T-helper 17 cell (primary cell): ENCODE measurements at places on chromosomes 7 and 10.
A peak's percentile ranks its signal among the peaks of the same experiment; 100 is the strongest.

DNA sequence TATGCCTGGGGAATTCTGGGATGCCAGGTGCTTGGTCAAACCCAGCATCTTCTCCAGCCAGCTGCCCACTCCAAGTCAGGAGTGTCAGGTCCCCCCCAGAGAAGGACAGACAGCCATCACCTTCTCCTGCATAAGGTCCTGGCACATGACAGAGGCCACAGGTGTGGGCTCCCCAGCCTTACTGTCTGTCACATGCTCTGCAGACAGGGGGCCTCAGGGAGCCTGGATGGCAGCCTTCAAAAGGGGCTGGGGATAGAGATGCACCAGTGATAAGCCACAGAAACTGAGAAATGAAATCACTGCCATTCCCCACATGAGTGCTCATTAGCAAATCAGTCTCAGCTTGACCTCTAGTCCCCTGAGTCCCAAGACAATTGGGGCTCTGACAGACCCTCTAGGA, 72.9 kb downstream of the PLXNA4 start:
- no peaks in the 10 kb centered on the region for H3K36me3 ChIP-seq
- H3K4me1 ChIP-seq = peaks cover 8% of the 10 kb centered on the region
- H3K27ac ChIP-seq = no peak overlapping the region
- no peak for DNase-seq

- H3K27me3 ChIP-seq = peaks cover 4% of the 10 kb centered on the region
- peak overlapping the region; percentile 25 for H3K4me3 ChIP-seq
- no peaks in the 10 kb centered on the region for H3K36me3 ChIP-seq
- peaks cover 19% of the 10 kb centered on the region for H3K4me1 ChIP-seq
These were observed 136.6 kb downstream of the PTPN20 start for GRCh38 chr10:47047577-47048525.

DNA sequence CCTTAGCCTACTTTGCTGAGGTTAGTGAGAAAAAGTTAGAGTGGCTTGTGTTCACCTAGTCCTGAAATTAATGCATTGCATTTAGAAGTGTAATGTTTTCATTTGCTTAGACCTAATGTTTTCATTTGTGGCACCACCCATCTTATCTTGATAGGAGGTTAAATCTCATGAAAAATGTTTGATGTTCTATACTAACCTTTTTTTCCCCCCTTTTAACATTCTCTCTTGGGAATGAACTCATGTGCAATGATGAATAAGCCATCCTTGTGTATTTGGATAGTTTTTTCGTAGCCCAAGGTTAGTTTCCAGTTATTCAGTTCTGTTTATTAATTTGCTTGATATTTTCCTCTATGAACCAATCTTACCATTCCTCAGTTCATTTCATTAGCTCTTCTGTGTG, 2.8 kb downstream of the FHIP2A start:
- peaks cover 32% of the 10 kb centered on the region for H3K4me1 ChIP-seq
- DNase-seq = no peak
- peak overlapping the region; percentile 93 for H3K4me3 ChIP-seq
- peak overlapping the region; percentile 71 for H3K27ac ChIP-seq

DNA sequence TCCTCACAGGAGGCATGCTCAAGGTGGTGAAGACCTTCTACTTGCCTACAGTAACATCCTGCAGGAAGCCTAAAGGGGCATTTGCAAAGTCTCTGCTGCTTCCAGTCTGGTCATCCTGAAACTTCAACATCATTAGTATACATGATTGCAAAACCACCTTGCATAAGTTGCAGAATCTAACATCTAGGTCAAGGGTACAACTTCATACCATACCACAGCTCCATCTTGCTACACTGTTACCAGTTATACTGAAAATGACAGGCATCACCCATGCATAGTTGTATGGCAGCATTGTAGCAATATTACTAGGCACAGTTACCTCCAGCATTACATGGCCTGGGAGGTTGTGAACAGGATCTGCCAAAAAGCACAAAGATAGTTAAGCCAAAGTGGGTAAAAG, 13.7 kb upstream of the MACROH2A2 start:
- H3K27ac ChIP-seq = no peak overlapping the region
- no peak overlapping the region for H3K4me3 ChIP-seq
- no peak for DNase-seq
- no peaks in the 10 kb centered on the region for H3K36me3 ChIP-seq

DNA sequence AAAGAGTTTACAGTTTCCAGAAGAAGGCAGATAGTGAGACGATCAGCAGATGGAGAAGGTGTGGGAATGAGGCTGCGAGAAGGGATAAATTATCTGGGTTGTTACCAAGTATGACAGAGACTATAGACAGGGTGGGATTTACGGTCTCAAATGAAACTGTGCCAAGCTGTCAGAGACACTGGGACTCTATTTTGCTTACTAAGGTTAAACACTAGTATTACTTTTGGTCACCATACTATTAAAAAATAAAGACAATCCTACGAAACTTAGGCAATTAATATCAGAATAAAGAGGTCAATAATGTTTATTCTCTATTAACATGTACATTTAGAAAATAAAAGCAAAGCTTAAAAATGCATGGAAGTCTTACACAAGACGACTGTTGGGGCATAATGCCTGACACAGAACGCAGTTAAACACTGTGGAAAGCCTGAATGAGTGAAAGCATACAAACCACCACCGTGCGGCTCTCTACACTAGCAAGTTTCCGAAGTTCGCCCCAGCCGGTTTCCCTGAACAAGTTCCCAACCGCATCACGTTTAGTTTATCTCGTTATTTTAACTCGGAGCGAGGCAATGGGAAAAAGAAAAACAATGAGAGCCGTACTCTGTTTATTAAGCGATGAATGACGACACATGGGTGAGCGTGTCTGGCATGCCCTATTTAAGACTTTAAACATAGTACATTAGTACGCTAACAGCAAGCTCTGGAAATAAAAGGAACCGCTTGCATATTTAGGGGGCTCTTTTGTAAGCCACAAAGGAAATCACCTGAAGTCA, 909 bp upstream of the CC2D2B start:
- H3K4me3 ChIP-seq = peak overlapping the region; percentile 95
- no peak for DNase-seq
- H3K27ac ChIP-seq = peak overlapping the region; percentile 91
- H3K4me1 ChIP-seq = peaks cover 23% of the 10 kb centered on the region

DNA sequence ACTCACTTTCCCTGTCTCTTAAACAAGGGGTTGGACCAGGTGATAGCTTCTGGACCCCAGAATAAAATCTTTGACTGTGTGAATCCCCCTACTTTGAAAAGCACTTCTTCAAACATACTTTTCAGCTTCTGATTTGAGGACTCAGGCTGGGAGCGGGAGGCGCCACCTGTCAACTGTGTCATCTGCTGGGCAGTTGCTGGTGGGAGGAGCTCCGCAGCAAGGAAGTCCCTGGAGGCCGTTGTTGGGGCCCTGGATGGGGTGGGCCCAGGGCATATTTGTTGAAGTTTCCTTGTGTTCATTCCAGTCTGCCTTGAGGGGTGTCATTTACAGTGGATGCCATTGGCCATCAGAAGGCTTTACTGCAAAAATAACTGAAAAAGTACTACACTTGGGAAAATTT, 197.7 kb downstream of the CCDC3 start:
- peaks cover 2% of the 10 kb centered on the region for H3K4me1 ChIP-seq
- no peak overlapping the region for H3K27ac ChIP-seq
- DNase-seq = no peak
- peaks cover 11% of the 10 kb centered on the region for H3K36me3 ChIP-seq

DNA sequence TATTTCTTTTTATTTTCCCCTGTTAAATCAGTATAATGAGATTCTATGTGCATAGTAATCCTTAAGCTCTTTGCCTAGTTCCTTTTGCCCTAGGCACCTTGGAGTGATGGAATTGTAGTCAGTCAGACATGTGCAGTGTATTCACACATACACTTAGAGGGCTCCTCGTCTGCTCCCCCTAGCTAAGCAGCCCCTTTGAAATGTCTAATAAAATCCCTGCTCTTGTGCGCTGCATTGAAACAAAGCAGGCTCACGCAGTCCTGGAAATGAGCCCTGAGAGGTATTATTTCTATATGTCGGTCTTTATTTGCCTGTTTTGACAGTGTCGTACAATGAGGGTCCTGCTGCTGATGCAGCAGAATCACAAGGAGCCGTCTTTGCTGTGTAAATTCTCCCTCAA, 258.7 kb downstream of the AUTS2 start:
- no peaks in the 10 kb centered on the region for H3K4me1 ChIP-seq
- no peak overlapping the region for H3K4me3 ChIP-seq
- no peaks in the 10 kb centered on the region for H3K36me3 ChIP-seq
- peaks cover 21% of the 10 kb centered on the region for H3K27me3 ChIP-seq
- DNase-seq = no peak

- H3K4me1 ChIP-seq = no peaks in the 10 kb centered on the region
- H3K36me3 ChIP-seq = no peaks in the 10 kb centered on the region
- DNase-seq = no peak
- H3K4me3 ChIP-seq = no peak overlapping the region
These were observed 95.4 kb downstream of the TES start for GRCh38 chr7:116305485-116306408.

GRCh38 chr10:117350909-117351308, 24.3 kb downstream of the PDZD8 start:
- DNase-seq = no peak
- H3K27me3 ChIP-seq = no peaks in the 10 kb centered on the region
- peak overlapping the region; percentile 57 for H3K27ac ChIP-seq

GRCh38 chr7:30119890-30120577, 14.8 kb upstream of the MTURN start:
- H3K4me3 ChIP-seq = no peak overlapping the region
- H3K27ac ChIP-seq = no peak overlapping the region
- DNase-seq = no peak
- H3K4me1 ChIP-seq = no peaks in the 10 kb centered on the region
- no peaks in the 10 kb centered on the region for H3K36me3 ChIP-seq

DNA sequence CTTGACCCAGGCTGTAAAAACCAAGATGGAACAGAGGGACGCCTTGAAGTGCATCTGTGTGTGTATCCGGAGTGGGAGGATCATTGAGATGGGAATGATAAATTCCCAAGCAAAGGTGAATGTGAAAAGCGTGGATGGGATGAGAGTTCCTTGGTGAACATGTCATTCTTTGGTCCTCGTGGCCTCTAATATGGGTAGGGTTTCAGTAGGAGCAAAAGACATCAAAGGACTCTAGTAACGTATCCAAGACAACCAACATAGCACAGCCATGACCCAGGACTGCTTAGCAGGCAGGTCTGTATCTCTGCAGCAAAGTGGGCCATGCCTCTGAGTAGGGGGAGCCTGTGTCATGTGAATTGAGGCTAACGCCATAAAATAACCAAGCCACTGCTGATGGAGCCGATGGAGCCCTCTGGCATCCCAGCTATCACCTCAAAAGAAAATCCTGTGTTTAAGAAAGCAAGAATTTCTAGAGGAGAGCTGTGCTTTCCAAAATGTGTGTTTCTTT, 98.6 kb downstream of the CCDC3 start:
- H3K36me3 ChIP-seq = peaks cover 2% of the 10 kb centered on the region
- H3K27ac ChIP-seq = no peak overlapping the region
- DNase-seq = no peak
- no peak overlapping the region for H3K4me3 ChIP-seq

- peak overlapping the region; percentile 9 for H3K4me3 ChIP-seq
- peaks cover 50% of the 10 kb centered on the region for H3K4me1 ChIP-seq
- H3K27ac ChIP-seq = no peak overlapping the region
- peaks cover 3% of the 10 kb centered on the region for H3K36me3 ChIP-seq
- no peaks in the 10 kb centered on the region for H3K27me3 ChIP-seq
These were observed 31.5 kb downstream of the CUL1 start for GRCh38 chr7:148729984-148730733.

DNA sequence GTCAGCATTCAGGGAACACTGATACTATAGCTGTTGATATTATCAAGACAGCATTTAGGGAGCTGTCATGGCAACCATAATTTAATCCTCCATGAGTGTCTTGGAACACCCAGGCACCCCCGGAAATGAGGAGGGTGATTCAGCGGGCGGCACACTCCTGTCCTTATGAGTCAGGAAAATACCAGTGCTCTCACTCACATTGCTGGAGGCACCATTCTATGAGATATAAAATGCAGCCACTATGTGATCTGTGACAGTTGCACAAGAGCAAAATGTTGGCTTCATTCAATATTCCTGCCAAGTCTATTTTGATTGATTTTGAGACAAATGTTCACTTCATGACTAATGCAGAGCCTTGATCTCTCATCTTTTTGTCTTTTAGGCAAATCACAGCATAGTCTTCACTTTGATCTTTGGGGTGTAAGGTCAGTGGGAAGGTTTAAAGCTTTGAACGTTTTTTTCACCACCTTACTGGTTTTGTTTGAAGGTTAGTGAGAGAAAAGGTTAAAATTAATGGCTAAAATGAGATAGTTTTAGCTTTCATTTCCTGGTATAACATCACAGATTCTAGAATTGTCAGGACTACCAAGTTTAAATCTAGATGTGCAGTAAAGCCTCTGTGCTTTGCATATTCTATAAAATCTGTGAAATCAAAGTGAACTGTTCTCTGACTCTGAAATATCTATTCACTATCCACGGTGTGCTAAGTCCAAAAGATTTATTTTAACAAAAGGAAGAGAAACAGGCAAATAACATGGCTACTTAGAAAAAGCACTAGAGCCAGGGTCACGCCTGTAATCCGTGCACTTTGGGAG, 12.4 kb upstream of the ARHGAP12 start:
- H3K4me3 ChIP-seq = no peak overlapping the region
- no peak overlapping the region for H3K27ac ChIP-seq
- peaks cover 4% of the 10 kb centered on the region for H3K4me1 ChIP-seq
- no peaks in the 10 kb centered on the region for H3K36me3 ChIP-seq
- H3K27me3 ChIP-seq = no peaks in the 10 kb centered on the region
- no peak for DNase-seq

DNA sequence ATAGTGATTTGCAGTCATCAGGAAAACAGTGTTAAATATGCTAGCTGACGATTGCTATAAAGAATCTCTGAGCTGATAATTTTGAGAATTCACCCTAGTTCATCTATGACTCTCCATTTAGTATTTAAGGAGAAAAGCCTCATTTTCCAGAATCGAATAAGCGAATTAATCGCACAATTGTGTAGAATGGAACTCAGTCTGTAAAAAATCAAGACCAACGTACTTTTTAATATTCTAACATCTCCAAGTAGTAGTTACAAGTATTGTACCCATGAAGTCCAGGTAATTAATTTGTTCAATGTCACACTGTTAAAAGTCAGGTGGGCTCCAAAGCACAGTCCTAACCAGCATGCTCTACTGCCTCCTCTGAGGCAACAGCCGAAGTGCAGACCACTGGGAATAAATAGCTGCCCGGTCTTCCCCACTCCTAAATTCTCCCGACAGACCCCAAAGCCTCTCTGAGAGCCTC, 380 bp upstream of the AGBL3 start:
- peak overlapping the region; percentile 98 for H3K27ac ChIP-seq
- H3K36me3 ChIP-seq = peaks cover 2% of the 10 kb centered on the region
- H3K27me3 ChIP-seq = no peaks in the 10 kb centered on the region
